Small intestine (tissue), 16 donors: ENCODE measurements at places on chromosomes 7 and 10.

DNA sequence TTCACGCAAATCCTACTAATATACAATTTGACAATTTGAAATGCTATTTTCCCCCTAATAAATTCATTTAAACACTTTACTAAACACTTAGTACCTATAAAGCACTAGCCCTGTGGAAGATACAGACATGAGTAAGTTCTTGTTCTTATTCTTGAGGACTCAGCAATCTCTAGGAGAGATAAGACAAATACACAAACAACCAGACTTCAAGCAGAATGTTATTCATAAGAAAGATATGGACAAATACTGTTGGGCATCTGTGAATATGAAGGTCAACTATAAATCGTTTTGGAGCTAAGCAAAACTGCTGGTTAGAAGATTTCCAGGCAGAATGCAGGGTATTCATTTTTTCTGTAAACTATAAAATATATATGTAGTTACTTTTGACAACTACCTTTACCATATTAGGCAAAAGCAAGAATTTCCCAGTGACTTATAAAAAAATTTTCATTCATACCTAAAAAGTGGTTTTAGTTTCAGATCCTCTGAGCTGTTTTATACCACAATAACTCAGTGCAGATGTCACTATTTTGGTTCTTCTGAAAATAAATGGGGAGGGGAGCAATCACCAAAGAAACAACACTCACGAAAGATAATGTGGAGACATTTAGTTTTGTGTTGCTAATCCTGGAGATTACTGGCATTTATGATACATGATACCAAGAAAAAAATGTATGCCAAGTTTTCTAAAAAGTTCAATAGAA is 3.8 kb downstream of the VPS41 start:
- no peak for DNase-seq

DNA sequence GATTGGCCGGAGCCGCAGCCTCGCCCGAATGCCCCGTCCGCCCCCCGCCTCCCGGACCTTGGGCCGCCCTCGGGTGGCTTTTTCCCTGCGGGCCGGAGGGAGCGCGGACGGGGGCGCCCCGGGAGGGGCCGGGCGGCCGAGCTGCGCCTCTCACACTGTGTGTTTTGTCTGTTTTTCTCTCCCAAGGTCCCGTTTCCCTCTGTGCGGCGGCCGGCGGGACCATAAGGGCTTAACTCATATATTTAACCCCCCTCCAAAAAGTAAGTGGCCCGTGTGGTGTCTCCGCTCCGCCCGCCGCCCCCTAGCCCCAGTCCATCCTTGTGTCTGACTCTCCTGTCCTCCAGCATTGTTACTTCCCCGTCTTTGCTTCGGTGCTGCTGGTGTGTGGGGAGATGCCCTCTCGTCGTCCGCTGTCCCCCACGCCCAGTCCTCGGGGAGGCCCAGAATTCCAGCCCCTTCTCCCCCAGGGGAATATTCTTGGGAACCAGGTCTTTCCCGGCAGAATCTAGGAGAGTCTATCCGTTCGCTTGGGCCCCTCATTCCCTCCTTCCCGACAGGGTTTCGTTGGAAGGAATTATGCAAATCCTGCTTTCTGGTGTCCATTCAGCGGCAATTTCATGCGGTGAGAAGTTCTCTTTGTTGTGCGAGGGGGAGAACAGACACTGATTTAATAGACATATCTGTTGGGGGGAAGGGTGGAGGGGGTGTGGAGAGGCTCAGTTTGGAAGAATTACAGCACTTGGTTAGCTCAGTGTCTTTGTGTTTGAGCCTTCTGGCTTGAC is 1.3 kb downstream of the LCOR start:
- peak; percentile 68 for DNase-seq

DNA sequence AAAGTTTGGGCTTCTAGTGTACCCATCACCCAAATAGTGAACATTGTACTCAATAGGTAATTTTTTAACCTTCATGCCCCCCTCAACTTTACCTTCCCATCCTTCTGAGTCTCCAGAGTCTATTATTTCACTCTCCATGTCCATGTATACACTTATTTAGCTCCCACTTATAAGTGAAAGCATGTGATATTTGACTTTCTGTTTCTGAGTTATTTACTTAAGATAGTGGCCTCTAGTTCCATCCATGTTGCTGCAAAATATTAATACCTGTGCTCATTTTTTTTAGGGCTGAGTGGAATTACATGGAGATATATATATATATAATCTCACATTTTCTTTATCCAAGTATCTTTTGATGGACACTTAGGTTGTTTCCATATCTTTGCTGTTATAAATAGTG is 21.1 kb upstream of the PHF14 start:
- DNase-seq, result no peak

GRCh38 chr7:38215735-38216670 is 38.0 kb downstream of the STARD3NL start:
- DNase-seq, result peak; percentile 71

DNA sequence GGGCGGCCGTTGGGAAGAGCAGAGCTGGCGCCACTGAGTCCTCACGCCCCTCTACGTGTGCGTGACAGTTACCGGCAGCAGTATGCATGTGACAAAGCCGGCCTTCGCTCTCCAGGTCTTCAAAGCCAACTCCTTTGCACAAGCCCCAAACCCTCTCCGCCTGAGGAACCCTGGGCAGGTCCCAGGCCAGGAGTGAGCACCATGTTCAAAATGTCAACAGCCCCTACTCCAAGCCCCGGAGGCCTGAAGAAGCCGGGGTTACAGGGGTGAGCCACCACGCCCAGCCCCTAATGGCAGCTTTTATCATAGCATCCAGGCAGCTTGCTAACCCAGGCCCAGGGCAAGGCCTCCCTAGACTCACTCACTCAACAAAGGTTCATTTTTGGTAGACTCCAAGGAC is 70.8 kb downstream of the OAT start:
- DNase-seq, result no peak

GRCh38 chr10:58782876-58783851 is 270.5 kb downstream of the BICC1 start:
- DNase-seq, result no peak

- no peak for DNase-seq
Measured at GRCh38 chr10:133445268-133445732, 8.4 kb upstream of the SCART1 start.

DNA sequence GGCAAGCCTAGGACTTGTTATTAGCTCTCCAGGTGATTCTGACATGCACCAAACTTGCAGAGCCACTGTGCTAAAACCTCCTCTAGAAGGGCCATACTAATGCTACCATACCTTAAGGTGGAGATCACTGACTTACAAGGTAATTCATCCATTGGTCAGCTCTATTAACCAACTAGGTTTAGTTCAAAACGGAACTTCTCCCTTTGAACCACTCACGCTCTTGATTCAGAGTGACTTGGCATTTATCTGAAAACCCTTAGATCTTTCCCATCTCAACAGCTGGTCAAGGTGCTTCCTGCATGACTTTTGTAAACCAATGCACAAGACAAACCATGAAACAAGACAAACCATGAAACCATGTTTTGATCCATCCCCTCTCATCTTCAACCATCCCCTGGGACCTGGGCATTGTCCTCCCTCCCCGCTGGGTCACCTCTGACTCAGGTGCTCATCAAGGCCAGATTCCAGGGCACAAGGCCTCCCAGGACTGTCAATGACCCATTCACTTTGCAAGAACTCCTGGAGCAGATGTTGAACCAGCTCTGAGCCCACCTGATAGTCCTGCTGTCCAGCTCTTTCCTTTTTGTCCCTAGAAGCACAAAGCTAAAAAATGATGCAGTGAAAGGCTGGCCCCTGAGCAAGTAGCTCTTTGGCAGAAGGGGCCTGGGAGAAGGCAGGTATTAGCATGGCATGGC is 18.8 kb downstream of the IMPDH1 start:
- no peak for DNase-seq

DNA sequence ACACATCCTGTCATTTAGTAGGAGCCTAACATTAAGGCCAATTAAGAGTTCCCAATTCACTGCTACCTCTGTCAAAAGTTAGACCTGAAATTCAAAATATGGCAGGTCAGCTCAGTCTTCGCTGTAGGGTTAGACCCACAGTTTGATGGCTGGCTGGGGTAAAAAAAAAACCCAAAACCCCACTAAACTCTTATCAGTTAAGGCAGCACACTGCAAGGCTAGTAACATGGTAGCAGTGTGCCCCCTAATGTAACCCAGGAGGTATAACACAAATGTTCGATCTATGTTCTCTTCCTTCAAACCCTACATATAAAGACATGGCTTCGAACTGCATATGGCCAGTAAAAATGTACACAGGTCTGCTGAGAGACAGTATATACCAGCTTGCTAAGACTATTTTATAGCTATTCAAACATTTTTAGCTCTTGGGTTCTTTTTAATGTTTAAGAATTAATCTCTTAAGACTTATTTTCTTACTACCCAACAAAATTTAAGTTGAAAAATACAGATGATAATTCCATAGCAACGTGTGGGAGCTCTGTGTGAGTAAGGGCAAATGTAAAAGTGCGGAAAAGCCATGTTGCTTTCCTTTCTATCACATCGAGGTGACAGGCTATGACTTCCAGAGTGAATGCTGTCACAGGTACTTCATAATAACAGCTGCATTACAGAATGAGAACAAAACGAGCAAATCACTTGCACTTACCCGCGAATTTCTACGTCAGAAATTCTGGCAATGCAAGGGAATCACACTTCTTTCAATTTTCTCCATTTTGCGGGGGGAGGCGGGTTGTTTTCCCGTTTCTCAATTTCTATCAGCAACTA is 168.4 kb upstream of the IMMP2L start:
- DNase-seq, result no peak

DNA sequence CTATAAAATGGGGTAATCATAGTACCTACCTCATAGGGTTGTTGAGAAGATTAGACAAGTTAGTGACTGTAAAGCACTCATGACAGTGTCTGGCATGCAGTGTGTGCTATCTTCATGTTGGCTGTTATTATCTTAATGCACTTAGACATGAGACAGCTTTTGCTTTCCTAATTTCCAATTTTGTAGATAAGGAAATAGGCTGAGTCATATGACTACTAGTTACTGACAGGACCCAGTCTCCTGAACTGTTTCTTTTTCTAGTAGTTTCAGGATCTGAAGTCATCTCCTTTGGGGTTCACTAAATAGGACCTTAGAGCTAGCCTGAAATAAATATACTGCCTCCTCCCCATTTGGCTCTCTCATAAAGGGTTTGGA is 74.2 kb downstream of the SNX10 start:
- no peak for DNase-seq

GRCh38 chr10:30862486-30862885 is 169.2 kb downstream of the ZNF438 start:
- no peak for DNase-seq

DNA sequence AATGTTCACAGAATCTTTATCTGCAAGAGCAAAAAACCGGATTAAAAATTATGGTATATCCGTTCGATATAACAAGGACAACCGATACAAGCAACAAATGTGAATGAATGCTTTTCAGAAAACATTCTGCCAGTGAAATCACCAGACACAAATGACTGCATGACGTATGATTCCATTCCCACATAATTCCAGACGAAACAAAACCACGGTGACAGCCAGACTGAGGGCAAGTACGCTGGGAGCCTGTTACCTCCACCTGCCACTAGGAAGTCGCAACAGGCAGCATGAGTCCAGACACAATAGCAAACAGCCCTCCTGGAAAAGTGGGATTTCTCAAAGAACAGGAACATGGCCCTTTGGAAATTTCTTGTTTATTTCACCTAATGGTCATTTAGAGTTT is 41.7 kb downstream of the MAD1L1 start:
- no peak for DNase-seq

DNA sequence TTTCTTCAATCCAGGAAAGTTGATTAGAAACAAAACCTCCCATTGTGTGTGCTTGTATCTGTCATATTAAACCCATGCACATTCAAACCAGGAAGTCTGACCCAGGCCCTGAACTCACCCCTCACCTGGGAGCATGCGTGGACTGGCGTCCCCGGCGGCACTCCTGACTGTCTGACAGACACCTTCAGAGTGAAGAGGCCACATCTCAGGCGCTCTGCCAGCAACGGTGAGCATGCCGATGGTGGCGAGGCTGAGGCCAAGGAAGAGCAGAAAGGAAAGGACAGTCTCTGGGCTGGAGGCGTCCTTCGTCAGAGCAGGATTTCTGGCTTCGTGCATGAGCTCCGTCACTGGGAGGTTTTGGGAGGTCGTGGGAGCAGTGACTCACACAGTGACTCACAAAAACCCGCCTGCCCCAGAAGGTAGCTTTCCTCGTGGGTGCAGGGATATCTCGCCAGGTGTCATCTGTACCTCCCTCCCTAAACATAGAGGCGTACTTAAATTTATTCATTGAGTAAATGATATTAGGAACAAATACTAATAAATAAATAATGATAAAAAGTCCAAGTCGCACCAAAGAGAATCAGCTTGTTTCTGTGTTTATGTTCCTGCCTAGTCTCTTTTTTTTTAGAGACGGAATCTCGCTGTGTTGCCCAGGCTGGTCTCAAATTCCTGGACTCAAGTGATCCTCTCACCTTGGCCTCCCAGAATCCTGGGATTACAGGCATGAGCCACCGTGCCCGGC is 13.5 kb downstream of the IQCE start:
- peak; percentile 73 for DNase-seq

DNA sequence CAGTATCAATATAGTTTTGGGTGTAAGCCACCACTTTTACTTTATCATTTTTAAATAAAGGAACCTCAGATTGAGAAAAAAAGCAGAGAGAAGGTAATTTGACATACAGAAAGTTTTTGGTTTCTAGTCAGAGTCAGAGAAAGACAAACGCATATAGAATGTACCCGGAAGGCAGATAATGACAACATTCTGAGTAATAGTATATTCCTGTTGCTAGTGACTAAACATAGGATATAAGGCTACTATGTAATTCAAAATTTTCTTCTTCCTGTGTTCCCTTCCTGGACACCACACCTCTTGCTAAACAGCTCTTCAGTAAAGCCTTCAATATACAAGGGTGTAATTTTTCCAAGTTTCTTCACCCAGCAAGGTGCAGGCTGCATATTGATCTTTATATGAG is 597.6 kb downstream of the PCDH15 start:
- no peak for DNase-seq

DNA sequence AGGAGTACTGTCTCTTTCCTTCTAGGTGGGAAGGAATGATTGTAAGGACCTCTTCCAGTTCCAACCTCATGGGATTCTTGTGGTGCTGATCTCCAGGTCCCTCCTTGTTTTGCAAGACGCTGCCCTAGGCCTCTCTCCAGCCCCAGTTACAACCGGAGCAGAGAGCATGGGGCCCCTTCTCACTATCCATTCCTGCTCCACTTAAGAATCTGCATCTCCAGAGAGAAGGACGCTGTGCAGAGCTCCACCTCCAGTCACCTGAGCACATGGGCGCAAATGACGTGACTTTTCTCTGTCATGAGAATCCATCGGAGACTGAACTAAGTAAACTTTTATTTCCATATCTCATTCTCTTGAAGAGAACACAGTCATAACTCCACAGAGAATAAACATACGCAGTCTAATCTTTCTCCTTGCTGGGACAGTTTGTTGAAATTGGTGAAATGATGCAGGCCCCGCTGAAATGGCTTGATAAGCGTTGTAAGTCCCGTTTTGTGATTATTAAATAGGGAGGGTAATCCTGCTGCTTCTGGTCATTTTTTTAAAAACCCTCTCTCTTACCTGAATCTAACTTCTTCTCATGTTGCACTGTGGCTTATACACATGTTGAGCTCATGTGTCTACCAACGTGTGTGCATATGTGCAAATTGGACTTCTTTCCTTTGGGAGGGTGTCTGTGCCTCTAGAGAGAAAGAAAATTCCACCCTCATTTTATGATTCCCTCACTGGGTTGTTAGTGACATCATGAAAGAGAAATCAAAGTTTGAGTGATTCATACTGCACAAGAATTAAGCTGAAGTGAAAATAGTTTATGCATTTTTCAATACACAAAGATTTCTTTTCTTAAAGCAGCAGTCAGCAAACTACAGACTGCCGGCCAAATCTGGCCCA is 133.2 kb upstream of the TBX20 start:
- no peak for DNase-seq

- DNase-seq, result peak; percentile 62
Measured at GRCh38 chr7:27096768-27097514, 1.1 kb upstream of the HOXA1 start.

GRCh38 chr7:122803851-122804250 is 82.4 kb downstream of the CADPS2 start:
- no peak for DNase-seq
